A549 treated with CpdA at 1 μM for 4 hours (cell line): ENCODE measurements at places on chromosomes 2 and 18. TPM values are rescaled to one million over a fixed set of nuclear protein-coding genes. Genes with fewer than 3 reads are reported as not detected.

The CRYBA2 gene
- 0.44 TPM in 1 of 5 replicates, not detected in the others for total RNA-seq

The COBLL1 gene
- total RNA-seq, result 4.1 to 7.2 TPM (median 4.1 TPM) in 5 replicates

The KCNIP3 gene
- total RNA-seq, result 1.0 to 1.9 TPM (median 1.7 TPM) in 5 replicates

The CHRNA1 gene
- total RNA-seq, result not detected in 5 replicates

The GCA gene
- total RNA-seq, result 3.5 to 10.1 TPM (median 6.1 TPM) in 5 replicates

The HRH4 gene
- 0.01 TPM in 1 of 5 replicates, not detected in the others for total RNA-seq

The WDR7 gene
- total RNA-seq, result 3.0 to 5.4 TPM (median 3.8 TPM) in 5 replicates

The RBKS gene
- 6.7 to 8.4 TPM (median 7.8 TPM) in 5 replicates for total RNA-seq

The RESP18 gene
- not detected in 5 replicates for total RNA-seq

The AMER3 gene
- total RNA-seq, result not detected in 5 replicates

The HMSD gene
- 0.34 to 0.59 TPM (median 0.54 TPM) in 3 of 5 replicates, not detected in the others for total RNA-seq

The SERPINB5 gene
- total RNA-seq, result 0.07 to 0.16 TPM (median 0.10 TPM) in 4 of 5 replicates, not detected in the other

The SH3YL1 gene
- total RNA-seq, result 6.7 to 11.1 TPM (median 9.8 TPM) in 5 replicates
